T-helper 9 cell (primary cell): ENCODE measurements at places on chromosomes 1 and 21.
A peak's percentile ranks its signal among the peaks of the same experiment; 100 is the strongest.

GRCh38 chr1:159092036-159092760 is 15.6 kb upstream of the AIM2 start:
- DNase-seq = no peak

- DNase-seq = peak; percentile 30
Observed at GRCh38 chr1:36384542-36385409, 948 bp downstream of the STK40 start.

DNA sequence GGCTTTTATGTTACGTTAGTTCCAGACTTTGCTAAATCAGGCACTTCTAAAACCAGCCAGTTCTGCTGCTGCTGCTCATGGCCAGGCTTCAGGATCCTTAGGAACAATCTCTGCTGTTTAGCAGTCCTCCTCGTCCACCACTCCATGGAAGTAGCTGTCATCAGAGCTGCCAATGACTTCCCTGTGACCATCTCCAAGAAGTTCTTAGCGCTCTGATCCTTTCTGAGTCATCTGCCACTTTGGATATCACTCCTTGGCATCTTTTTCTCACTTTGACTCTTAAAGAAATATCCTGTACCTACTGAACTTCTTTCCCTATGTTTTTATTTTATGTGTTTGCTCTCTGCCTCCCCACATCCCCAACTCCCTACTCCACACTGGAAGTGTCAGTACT is 14.7 kb upstream of the IRF2BP2 start:
- no peak for DNase-seq

- no peak for DNase-seq
Observed at GRCh38 chr1:44359234-44359935, 4.3 kb upstream of the ERI3 start.

GRCh38 chr1:209844695-209845407 is 17.1 kb downstream of the UTP25 start:
- DNase-seq = no peak

DNA sequence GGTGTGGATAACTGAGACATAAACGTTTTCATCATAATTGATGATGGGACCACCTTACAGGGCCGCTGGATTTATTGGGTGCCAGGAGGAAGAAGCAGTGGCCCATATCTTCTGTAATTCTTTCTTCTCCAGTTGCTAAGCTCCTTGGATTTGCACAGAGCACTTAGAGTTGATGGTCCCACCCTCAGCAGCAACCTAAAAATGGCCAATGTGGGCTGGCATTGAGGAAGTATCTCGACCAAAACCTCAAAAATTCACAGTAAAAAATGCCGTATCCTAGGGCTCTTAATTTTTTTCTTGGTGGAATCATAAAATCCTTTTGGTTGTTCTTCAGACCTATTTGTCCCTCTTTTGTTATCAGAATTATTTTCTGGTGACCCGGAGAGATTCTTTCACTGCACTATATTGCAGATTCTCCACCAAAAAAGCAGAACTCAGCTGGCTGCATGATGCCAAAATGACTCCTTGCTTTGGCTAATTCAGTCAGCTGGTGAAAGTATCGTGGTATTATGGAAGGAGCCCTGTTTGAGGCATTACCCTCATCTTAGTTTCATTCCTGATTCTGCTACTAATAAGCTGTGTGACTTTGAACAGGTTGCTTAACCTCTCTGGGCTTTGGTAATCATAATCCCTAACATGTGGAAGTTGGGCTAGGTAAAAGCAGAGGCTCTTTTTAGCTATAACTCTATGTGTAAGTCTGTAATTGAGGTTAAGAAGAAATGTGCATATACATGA is 27.6 kb downstream of the KIRREL1 start:
- DNase-seq = no peak

DNA sequence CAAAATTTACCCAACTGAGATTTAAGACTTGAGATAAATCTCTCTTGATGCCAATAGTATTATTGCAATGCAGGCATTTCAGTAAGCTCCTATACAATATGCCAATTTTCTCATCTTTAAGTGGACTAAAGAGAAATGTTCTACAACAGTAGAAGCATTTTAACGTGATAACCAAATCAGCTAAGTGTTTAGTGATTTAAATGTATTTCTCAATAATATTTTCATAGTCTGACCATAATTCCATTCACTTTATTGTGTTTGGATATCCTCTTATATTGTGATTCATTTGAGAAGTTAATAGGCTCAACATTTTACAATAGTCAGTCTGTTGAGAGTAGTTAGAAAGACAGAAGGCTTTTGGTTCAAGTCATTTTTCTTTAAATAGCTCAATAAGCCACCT is 44.6 kb upstream of the DR1 start:
- no peak for DNase-seq

DNA sequence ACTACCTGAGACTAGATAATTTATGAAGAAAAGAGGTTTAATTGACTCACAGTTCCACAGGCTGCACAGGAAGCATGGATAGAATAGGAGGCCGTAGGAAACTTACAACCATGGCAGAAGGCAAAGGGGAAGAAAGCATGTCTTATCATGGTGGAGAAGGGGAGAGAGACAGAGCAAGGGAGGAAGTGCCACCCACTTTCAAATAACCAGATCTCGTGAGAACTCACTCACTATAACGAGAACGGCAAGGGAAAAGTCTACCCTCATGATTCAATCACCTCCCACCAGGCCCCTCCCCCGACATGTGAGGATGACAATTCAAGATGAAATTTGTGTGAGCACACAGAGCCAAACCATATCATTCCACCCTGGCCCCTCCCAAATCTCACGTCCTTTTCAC is 4.7 kb upstream of the C21orf91 start:
- DNase-seq = no peak

GRCh38 chr1:13801655-13802486 is 101.9 kb downstream of the PRDM2 start:
- no peak for DNase-seq

DNA sequence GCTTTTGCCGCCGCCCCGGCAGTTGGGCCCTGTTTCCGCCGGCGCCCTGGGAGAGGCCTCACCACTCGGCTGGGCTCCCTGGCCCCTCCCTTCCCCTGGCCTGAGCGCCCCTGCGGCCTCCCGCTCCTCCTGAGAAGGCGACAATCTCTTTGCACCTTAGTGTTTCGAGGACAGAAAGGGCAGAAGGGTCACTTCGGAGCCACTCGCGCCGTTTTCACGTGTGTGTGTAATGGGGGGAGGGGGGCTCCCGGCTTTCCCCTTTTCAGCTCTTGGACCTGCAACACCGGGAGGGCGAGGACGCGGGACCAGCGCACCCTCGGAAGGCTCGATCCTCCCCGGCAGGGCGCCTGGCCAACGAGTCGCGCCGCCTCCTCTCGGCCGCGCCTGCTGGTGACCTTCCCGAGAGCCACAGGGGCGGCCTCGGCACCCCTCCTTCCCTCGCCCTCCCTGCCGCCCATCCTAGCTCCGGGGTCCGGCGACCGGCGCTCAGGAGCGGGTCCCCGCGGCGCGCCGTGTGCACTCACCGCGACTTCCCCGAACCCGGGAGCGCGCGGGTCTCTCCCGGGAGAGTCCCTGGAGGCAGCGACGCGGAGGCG is 432 bp upstream of the SIM2 start:
- no peak for DNase-seq

GRCh38 chr1:78703806-78704205 is 54.2 kb downstream of the IFI44 start:
- DNase-seq = no peak

- DNase-seq = no peak
Observed at GRCh38 chr1:117368116-117369108, 1.2 kb downstream of the MAN1A2 start.

DNA sequence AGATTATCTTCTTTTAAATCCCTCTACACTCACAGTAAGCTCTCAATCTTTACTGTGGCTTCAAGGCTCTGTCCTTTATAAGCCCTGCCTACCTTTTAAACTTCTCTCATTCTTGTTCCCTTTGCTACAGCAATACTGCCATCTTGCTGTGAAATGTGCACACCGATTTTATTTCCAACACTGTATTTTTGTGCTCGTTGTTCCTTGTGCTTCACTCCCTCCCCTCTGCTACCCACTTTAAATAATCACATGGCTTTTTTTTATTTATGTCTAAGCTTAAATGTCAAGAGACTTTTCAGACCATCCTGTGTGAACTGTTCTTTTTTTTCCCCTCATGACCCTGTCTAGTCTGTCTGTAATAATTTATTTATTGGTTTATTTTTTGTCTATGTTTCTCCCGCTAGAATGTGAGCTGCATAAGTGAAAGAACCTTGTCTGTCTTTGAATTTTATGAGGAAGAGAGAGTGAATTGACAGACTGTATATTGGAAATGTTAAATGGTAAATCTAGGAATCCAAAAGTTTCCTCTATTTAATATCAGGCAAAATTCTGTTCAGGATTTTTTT is 45.7 kb downstream of the ABCD3 start:
- DNase-seq = no peak

DNA sequence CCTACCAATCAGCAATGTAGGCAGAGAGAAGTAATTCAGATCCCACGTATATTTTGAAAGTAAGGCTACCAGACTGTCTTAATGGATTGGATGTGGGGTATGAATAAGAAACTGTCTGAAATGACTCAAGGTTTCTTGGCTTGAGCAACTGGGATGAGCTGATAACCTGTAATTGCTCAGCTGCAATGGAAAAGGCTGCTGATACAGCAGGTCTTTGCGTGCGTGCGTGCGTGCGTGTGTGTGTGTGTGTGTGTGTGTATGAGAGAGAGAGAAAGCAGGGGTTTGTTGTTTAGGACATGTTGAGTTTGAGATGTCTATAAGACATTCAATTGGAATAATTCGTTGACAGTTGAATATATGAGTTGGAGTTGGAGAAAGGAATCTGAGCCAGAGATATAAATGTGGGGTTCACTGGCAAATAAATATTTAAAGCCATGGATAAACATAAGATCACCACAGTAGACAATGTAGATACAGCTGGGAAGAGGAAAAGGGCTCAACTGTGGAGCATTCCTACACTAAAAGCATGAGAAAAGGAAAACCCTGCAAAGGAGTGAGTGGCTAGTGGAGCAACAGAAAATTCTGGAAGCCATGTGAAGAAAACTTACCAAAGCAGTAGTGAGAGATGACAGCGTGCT is 72.9 kb downstream of the UCHL5 start:
- no peak for DNase-seq

GRCh38 chr1:81158592-81158991 is 642.1 kb upstream of the ADGRL2 start:
- DNase-seq = no peak

- DNase-seq = no peak
Observed at GRCh38 chr21:19368944-19369343, 965.4 kb upstream of the TMPRSS15 start.

DNA sequence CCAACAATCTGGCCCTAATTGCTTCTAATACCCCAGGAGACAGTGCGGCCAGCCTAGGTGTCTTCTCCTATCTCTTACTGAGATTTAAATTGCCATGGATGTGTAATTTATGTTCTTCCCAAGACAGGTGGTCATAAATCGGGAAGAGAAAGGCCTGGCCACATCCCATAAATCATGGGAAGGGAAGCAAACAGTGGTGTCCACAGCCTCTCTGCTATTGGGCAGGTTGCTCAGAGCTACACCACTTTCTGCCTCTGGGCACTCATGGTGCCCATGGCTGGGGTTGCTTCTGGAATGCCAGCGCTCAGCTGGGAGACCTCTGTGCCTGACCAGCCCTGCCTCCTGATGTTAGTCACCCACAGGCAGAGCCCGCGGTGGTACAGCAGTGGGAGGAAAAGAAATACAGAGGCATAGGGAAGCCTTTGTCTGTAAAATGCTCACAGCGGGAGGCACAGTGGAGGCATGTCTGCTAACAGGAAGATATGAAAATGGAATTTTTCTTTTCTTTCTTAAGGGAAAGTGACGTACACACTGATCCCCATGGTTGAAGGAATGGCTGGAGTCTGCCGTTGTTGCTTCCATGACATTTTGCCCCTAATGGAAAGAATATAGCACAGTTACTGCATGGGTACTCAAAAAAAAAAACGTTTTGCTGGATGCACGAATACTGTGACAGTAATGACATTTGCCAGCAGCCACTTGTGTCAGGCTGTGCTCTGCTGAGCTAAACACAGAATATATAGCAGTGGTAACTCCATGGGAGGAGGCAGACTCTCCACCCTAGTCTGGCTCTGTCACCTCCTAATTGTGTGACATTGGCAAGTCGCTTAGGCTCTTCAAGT is 21.9 kb downstream of the MTARC1 start:
- DNase-seq = no peak

DNA sequence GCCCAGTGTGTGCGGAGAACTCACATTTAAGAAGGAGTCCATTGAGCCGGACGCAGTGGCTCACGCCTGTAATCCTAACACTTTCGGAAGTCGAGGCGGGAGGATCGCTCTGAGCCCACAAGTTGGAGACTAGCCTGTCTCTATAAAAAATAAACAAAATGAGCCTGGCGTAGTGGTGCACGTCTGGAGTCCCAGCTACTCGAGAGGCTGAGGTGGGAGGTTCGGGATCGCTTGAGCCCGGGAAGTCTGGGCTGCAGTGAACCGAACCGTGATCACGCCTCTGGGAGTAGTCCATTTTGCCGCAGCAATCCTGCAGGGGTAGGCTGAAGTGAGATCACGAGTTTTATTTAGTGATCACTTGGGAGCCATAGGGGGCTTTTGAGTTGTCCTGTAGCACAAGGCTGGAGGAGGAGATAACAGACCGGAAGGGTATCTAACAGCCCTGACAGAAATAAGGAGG is 497 bp upstream of the FUCA1 start:
- no peak for DNase-seq

- no peak for DNase-seq
Observed at GRCh38 chr1:86423873-86424272, at the start of gene CLCA2. Gene CLCA2 (plus strand): TSS chr1:86424171. CDS start chr1:86424248, 77 bp downstream.

DNA sequence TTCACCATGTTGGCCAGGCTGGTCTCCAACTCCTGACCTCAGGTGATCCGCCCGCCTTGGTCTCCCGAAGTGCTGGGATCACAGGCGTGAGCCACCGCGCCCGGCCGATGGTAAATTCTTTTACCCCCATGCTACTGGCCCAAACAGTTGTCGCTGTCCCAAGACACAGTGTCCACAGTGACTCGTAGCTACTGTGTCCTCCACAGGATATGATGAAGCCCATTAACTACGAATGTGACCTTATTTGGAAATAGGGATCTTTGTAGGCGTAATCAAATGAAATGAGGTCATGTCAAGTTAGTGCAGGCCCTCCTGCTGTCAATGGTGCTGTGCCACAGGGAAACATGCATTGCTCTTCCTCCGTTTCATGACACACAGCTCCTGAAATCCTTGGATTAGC is 8.5 kb downstream of the FNDC10 start:
- no peak for DNase-seq

DNA sequence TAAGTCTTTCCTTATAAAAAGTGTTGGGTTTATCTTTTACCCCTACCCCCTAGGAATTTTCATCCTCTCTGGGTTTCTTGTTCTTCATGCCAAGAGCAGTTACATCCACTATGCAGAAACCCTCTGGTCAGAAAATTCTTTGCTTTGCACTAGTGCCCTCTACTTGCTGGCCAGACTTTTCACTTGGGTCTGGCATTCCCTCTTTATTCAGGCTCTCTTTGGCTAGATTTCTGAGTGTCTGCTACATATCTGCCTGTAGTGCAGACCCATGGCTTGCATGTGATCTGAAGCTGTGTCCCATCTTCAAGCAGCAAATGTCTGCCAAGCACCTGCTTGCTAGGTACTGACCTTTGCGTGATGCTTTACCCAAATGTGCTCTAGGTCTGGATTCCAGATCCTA is 237.0 kb downstream of the GPATCH2 start:
- DNase-seq = no peak
